ENCODE measurements at places on chromosomes 7 and 10. TPM values are rescaled to one million over a fixed set of nuclear protein-coding genes. Genes with fewer than 3 reads are reported as not detected.

TMEM196 gene
- not detected for total RNA-seq

C10orf62 gene
- total RNA-seq = not detected

SPDYE3 gene
- total RNA-seq = not detected

TAS2R41 gene
- not detected for total RNA-seq

FAM131B gene
- 0.48 TPM for total RNA-seq

AIFM2 gene
- total RNA-seq = 3.7 TPM

PILRA gene
- 11.5 TPM for total RNA-seq

GNAT3 gene
- total RNA-seq = not detected

PRLHR gene
- total RNA-seq = not detected

MRPS33 gene
- 65.0 TPM for total RNA-seq
